SHP77 treated with DMSO at 0.1 percent for 48 hours (cell line): ENCODE measurements at places on chromosomes 4 and X.
A peak's percentile ranks its signal among the peaks of the same experiment; 100 is the strongest.

DNA sequence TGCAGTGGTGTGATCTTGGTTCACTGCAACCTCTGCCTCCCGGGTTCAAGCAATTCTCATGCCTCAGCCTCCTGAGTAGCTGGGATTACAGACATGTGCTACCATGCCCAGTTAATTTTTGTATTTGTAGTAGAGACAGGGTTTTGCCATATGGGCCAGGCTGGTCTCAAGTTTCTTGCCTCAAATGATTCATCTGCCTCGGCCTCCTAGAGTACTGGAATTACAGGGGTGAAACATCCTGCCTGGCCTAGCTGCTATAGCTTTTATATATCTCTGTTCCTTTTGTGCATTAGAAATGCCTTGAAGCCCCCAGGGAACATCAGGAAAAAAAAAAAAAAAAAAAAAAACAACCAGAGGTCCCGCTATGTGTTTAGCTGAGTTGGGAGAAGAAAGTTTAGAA is 34.8 kb downstream of the UBE2K start:
- DNase-seq, result no peak

GRCh38 chr4:56618734-56619133 is 62.4 kb downstream of the HOPX start:
- peak; percentile 2 for DNase-seq

DNA sequence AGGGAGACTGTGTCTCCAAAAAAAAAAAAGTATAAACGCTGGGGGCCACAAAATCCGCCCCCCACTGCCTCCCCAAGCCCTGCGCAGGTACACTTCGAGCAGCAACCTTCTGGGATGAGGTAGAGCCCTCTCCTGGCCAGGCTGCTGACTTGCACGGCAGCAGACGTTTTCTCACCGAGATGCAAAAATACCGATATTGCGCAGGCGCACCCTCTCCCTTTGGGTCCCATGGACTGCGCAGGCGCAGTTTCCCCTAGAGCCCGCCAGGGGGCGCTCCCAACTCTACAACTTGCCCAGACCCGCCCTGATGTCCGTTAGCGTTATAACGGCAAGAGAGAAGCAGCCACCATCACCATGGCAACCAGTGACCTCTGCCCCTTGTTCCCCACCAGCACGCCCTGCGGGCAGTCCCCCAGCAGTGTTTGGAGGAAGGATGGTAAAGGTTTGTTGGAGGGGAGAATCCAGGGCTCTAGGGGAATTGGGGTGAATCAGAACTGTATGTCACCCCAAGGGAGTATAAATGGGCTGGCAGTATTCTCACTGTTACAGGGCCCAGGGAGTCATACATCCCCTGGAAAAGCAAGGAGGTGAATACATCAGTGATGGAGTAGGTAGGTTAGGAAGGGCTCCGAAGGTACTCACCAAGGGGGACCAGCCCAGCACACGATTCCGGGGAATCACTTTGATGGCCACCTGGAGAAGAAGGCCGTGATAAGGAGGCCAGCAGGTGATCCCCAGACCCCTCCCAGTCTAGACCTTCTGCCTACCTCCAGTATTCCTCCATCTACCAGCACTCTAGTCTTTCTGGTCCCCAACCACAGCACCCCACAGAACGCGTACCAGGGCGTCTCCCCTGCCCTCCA is 1.5 kb downstream of the PIM2 start:
- peak; percentile 51 for DNase-seq

GRCh38 chrX:152926923-152927322 is 29.1 kb downstream of the ZNF185 start:
- no peak for DNase-seq

DNA sequence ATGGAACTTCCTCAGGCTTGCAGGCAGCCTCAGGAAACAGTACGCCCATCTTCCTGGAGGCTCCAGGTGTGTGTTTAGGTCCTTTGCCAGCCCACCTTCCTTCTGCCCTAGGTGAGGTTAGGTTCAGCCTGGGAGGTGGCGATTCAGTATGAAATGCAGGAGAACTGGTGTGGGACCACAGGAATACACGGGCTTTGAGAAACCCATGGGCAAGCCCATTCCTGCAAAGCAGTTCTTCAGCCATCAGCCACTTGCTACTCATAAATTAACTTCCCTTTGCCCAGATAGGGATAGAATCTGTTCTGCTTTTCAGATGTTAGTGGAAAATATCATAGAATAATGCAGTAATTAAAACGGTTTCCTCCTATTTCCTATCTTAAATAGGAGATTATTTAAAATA is 32.2 kb downstream of the TBC1D14 start:
- no peak for DNase-seq

- DNase-seq, result no peak
Measured at GRCh38 chr4:119246177-119246733, 33.7 kb downstream of the USP53 start.

DNA sequence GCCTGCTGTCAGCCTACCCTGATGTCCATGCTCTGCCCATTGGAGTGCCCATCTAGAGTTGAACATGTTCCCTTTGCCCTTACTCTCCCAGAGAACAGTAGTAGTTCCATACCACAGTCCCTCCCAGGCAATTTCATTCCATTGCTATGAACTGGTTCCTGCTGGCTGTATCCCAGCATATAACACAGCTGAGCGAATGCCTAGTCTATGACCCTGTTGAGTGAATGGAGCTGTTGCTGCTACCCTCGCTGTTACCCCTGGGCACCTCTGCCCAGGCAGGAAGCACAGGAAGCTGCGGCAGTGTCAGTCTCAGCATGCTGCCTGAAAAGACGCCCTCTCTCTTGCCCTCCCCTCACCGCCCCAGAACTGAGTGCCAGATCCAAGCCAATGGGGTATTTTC is 73.3 kb downstream of the SOX3 start:
- no peak for DNase-seq

GRCh38 chr4:40432504-40432903 is 97.4 kb downstream of the CHRNA9 start:
- DNase-seq, result no peak

GRCh38 chr4:109389369-109390114 is 44.1 kb upstream of the SEC24B start:
- peak; percentile 8 for DNase-seq

- DNase-seq, result no peak
Measured at GRCh38 chrX:38935561-38935960, 134.3 kb downstream of the MID1IP1 start.

DNA sequence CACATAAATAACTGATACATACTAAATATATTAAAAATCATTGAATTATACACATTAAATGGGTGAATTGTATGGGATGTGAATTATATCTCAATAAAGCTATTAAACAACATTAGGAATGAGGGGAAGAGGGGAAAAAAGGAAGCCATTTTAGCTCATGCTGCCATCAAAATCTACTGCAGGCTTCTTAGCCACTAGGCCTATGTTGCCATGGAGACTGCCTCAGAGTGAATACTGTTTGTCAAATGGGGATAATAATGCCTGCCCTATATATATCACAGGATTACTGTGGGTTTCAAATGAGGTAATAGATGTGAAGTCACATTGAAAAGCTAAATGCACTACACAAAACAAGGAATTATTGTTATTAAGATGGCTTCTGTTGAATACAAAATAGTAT is 21.2 kb downstream of the TMEM255A start:
- DNase-seq, result no peak

GRCh38 chr4:3801521-3801920 is 35.3 kb downstream of the ADRA2C start:
- DNase-seq, result no peak

DNA sequence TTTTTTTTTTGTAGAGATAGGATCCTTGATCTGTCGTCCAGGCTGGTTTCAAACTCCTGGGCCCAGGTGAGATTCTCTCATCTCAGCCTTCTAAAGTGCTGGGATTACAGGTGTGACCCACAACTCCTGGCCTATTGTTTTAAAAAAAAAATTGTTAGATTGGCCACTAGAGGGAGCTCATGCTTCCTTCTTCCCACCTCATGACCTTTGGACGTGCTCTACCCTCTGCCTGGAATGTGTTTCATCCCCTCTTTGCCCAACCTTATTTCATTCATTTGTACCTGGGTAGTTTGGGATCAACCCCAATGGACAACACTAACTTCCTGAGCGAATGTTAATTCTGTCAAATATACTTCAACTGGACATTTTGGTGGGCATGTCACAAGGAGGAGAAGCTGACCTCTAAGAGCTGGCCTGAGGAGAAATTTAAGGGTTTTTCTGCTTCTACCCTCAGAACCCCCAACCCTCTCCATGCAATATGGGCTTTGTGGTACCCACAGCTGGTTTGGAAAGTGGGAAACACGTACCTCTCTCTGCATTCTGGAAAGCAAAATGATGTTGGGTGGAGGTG is 6.4 kb downstream of the PPEF2 start:
- peak; percentile 28 for DNase-seq

DNA sequence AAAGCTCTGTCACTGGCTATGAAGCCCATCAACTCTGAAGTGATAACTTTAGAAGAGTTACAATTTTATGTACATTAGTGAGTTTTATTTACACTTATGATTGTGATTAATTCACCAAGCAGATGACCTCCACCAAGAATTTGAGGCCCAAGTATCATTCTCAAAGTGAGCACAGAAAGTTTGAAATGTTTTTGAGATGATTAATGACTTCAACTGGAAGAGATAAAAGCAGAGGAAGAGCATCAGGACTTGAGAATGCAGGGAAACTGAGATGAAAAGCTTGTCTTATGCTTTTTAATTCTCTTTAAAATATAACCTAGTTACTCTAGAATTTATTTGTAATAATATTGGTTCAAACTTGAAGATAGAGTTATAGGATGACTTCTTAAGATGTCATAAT is 112.8 kb upstream of the H2AZ1 start:
- DNase-seq, result no peak

DNA sequence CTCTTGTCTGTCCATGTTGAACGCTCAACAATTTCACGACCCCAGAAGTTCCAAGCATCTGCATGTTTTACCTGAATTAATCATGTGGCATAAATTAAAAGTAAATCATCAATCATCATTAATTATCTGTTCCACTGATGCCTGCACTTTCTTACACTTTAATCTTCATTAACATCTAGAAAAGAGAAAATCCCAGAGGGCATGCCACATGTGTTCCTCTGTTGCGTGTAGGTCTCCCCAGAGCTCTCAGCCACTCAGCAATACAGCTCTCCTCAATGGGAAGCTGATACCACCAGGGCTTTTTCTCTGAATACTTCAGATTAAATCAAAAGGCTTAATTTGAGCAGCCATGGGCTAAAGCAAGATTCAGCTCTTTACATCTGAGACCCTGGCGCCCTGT is 722.4 kb upstream of the TENM3 start:
- no peak for DNase-seq

GRCh38 chr4:123995936-123996335 is 599.3 kb downstream of the SPRY1 start:
- DNase-seq, result no peak

DNA sequence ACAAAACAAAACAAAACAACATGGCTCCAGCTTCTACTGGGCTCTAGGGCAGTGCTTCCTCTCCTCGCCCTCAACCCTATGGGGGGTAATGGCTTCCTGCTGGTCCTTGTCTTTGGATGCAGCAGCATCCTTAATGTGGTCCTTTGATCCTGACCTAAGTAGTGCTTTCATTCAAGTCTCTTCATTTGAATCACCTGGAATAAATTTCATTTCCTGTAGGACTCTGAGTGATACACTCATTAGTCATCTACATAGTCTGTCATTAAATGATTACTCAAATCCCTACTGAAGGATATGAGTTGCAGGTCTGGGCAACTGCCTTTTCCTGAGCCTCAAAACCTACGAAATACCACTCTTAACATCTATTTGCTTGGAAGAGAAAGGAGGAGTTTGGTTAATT is 54.5 kb downstream of the RHOH start:
- no peak for DNase-seq

GRCh38 chr4:54315561-54316538 is 86.8 kb downstream of the PDGFRA start:
- DNase-seq, result no peak

GRCh38 chrX:47175588-47175980 is 18.0 kb upstream of the UBA1 start:
- DNase-seq, result no peak

DNA sequence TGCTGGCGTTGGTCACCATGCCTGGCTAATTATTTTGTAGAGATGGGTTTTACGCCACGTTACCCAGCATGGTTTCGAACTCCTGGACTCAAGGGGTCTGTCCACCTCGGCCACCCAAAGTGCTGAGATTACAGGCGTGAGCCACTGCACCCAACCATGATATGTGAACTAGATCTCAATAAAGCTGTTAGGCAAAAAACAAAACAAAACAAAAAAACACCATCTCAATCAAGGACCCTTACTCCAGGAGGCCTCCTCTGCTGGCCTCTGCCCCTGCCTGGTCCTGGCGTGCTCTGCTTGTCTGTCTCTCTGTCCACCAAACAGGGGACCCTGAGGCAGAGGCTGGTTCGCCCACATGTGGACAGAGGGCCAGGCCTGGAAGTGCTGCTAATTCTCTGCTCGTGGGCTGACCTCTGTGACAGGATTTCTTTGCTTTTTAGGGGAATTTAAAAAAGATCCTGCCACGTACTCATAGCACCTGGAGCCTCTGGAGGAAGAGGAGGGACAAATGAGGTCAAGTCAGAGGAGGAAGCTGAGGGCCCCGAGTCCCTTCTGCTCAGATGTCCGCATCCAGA is 32.7 kb upstream of the WFS1 start:
- no peak for DNase-seq

GRCh38 chrX:10577853-10578252 is 42.5 kb downstream of the MID1 start:
- no peak for DNase-seq
